ENCODE measurements at places on chromosomes 4 and X.

DNA sequence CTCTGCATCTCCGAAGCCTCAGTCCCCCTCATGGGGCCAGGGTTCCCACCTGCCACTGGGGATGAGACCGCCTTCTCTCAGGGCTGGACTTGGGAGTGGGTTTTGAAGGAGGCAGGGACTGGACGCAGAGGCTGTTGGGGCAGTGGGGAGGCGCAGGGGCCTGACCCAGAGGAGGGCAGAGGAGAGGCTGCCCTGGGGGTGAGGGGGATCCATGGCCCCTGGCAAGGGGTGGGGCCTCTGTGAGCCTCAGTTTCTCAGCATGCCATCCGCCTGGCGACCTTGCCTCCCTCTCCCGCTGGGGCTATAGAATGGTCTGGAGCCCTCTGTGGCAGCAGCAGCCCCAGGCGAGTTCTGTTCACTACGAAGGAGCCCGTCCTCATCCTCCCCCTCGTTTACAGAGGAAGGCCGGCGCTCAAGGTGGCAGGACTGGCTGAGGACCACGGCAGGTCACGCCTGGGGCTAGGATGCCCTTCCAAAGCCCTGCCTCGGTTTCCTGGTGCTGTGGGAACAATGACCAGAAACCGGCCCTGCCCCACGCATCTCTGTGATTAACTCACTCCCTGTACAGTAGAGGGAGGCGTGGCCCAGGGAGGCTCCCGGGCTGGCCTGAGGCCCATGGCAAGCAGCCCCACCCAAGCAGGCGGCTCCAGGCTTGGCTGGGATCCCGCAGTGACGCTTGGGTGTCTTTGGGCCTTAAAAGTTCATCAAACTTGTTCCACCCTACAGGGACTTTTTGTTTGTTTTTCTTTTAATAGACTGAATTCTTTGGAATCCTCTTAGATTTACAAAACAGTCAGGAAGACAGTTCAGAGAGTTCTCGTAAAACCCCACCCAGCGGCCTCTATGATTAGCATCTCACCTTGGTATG lies 16.0 kb upstream of the SH3TC1 start:
- DNase-seq, result no peak

- DNase-seq, result no peak
These were observed 55.4 kb upstream of the CCDC149 start for GRCh38 chr4:24968278-24968677.

- DNase-seq, result no peak
These were observed 124.0 kb upstream of the PJA1 start for GRCh38 chrX:69289046-69289792.

- no peak for DNase-seq
These were observed 1.1 kb downstream of the AVPR2 start for GRCh38 chrX:153905481-153906095.

GRCh38 chr4:17595471-17596005 lies 18.5 kb downstream of the LAP3 start:
- no peak for DNase-seq

DNA sequence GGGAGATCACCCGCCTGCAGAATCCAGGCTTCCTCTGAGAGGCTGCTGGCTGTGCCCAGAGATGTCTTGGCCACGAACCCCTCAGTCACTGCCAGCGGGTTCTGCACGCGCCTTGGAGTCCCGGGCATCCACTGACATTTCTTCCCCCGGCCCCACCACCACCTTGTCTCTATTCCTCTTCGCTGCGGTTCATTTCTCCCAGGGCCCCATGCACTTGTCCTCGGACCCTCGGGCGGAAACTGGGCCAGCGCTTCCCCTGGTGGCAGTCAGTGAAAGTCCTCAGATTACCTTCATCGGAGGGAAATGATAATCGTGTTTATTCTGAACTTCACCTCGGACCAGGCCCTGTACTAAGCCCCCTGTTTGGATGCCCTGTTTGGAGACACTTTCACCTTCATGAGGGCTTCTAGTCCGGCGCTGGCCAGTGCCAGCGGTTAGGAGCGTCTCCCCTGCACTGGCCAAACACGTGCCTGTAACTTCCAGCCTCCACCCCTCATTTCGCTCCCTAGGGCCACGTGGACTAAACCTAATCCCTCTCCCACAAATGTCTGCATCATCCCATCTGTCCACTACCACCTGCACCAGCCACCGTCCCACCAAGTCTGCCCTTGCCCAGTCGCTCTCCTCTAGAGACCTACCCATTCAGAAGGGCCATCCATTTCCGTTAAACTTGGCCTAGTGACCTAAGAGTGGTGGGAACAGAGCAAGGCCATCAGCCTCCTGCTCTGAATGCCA lies 82.0 kb downstream of the DCTD start:
- no peak for DNase-seq

DNA sequence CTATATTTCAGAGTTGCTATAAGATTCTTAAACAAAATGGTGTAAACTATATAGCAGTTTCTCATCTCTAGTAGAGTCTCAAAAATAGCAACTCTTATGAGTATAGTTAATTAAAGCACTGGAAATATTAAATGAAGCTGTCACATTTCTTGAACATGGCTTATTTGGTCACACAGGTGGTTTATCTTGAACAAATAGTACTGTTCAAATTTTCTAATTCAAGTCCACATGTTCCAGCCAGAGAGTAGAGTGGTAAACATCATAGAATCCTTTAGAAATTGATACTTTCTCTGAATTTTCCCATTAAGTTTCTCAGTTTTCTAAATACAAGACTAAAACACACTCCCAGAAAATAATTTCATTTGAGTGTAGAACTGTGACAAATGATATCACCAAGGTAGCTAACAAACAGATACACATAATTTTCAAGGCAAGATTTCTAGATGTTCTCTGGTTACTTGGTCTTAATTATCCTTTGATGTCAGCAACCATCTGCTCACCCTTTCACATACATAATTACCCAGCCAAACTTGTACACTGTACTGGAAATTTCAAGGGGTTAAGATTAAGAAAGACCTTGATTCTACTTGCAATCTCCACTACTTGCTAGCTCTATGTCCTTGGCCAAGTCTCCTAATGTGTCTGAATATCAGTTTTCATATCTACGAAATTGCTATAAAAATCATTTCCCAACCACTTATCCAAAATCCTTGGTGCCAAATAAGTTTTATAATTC lies 24.3 kb upstream of the PAK3 start:
- no peak for DNase-seq

DNA sequence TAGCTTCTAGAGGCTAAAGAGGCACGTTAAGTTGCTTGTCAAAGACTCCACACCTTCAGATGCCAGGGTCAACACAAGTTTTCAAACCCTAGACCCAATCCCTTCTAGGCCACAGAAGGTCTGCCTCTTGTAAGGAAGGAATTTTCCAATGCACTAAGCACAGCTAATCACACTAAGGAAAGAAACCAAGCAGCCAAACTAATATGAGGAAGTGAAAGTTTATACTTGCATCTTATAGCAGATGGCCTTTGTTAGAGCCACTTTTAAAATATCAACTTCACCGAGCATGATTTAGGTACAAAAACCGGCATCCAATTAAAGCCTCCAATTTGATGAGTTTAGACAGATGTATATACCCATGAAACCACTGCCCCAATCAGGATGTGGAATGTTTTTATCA lies 9.9 kb downstream of the FHL1 start:
- DNase-seq, result no peak

DNA sequence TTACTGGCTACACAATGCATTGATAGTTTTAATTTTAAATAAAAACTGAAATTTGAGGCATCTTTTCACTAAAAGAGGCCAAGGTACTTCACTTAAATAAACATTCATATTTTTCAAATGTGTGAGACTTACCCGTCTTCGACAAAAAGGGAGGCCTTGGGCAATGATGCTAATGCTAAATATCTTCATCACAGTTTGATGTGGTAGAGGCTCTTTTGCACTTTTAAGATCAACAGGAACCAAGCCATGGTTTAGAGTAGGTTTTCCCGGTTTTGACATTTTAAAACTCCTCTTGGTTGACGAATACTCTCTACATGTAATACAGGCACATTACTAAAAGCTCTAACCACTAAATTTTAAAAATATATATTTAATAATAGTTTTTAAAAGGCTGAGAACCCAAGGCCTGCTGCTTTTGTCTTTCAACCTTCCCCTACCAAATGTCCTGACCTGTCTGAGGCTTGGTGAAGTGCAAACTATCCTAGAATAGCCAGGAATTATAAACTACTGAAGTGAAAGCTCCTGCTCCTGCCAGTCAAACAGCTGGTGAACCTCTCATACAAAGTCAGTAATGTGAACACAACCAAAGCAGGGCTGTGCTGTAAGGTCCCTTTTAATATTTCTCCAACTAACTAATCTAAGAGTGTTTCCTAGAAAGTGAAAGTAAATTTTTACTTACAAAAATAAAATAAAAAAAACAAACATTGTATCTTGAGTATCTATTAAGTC lies 153.7 kb downstream of the FBXW7 start:
- no peak for DNase-seq

GRCh38 chr4:32161392-32161791 lies 1441.2 kb downstream of the PCDH7 start:
- no peak for DNase-seq

DNA sequence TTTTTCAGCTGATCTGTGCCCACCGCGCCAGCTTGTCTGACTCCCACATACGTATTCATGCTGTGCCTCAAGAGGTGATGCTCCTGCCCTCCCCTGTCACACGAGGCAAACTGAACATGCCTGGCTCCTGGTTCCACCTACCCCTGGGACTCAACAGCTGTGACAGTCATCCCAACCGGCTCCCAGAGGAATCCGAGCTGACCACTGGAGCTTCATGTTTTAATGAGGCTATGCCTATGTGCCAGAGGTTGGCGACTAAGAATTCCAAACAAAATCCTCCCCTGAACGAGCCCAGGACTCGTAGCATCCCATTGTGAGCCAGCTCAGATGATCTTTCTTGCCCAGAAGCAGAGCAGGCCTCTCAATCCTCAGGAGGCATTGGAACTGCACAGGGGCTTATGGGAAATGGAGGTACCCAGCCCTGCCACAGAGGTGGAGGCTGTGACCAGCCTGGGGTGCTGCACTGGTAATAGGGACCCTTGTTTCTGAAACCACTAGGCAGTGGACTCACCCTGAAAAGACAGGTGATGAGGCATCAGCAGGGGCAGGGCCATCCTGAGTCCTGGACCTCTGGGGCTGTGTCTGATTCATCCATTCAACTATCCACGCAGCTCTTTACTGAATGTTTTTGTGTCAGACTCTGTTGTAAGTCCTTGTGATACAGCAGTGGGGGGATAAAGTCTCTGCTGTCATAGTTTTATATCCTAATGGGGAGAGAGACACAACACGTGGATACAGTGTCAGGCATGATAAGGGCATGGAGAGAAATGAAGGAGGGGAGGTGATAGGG lies 325.0 kb downstream of the EVC2 start:
- DNase-seq, result no peak

- no peak for DNase-seq
These were observed 373.3 kb downstream of the IDS start for GRCh38 chrX:149131774-149132173.

- DNase-seq, result no peak
These were observed 31.4 kb upstream of the JAKMIP1 start for GRCh38 chr4:6231663-6232165.

DNA sequence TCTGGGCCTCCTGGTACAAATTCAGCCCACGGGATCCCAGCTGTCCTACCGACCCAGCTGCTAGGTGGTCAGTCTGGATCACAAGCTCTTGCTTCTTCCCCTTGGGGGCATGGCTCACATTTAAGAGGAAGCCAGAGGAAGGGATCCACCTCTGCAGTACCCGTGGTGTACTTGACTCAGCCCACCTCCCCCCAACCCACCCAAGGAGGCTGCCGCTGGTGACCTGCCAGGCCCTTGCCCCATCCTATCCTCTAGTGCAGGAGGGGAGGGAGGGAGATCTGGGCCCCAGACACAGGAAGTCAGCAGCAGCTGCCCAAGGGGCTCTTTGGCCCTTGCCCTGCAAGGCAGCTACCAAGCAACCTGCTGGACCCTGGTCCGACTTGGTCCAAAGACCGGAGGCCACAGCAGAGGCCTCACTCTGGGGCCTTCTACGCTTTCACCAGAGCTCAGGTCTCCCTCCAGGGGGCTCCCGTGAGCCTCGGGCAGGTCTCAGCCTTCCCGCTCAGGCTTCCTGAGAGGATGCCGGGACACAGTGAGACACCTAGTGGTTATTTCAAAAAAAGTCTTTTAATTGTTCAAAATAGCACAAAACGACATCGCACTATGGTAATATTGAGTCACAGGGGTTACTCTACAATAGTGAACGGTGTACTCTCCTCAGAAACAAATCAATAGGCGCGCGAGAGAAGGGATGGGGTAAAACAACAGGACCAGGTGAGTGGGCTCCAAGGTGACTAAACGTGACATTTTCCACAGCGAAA lies 2.7 kb upstream of the RENBP start:
- peak; percentile 72 for DNase-seq

GRCh38 chr4:28082686-28083390 lies 1222.2 kb downstream of the STIM2 start:
- DNase-seq, result no peak

- DNase-seq, result peak; percentile 74
These were observed 433 bp downstream of the MMAA start for GRCh38 chr4:145619639-145619996.

- DNase-seq, result no peak
These were observed 15.1 kb downstream of the UBE2K start for GRCh38 chr4:39712819-39713607.

GRCh38 chr4:47838445-47838844 lies 578 bp upstream of the CORIN start:
- DNase-seq, result no peak

DNA sequence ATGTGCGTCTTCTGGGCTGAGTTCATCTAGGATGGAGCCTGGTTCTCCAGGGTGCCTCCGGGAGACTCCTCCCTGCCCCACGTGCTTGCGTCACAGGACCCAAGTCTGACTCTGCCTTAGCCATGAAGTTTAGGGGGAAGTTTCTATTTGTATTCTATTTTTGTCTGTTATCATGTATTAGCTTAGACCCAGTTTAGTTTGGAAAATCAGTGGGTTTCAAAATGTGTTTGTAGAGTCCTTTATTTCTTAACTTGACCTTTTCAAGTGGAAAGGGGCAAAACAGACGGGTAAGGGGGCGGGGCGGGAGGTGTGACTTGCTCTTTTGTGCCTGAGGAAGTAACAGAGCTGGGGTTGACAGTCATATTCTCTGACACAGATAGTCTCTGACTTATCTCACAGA lies 86.0 kb downstream of the HTT start:
- no peak for DNase-seq

- no peak for DNase-seq
These were observed 17.0 kb downstream of the GPAT3 start for GRCh38 chr4:83552924-83553323.

- DNase-seq, result no peak
These were observed 78.4 kb downstream of the GRID2 start for GRCh38 chr4:92382128-92382527.

DNA sequence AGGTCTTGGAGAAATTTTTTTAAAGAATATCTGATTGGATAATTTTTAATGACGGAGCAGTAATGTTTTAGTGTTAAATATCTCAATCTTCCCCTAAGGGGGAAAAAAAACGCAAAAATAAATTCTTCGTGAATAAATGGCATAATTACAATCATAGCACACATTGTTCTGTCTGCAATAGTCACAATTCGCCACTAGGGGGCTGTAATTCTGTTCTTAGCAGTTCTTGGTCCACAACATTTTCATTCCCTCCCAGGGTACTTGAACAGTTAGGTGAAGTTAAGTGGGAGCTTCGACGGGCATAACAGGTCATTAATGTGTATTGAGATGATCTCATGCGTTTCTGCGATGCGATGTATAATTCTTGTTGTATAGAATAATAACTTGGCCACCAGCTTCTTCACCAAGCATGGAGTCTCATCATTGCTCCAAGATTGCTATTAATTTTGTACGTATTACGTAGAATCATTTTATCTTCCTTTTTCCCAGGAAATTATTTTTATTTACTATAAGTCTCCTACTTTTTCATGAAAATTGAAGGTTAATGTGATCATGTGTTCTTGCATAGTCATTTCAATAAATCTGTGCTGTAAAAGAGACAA lies 27.2 kb downstream of the HTR2C start:
- DNase-seq, result peak; percentile 7

GRCh38 chr4:82652062-82652461 lies 90.3 kb upstream of the TMEM150C start:
- no peak for DNase-seq
